ENCODE measurements at places on chromosomes 12 and 14.

DNA sequence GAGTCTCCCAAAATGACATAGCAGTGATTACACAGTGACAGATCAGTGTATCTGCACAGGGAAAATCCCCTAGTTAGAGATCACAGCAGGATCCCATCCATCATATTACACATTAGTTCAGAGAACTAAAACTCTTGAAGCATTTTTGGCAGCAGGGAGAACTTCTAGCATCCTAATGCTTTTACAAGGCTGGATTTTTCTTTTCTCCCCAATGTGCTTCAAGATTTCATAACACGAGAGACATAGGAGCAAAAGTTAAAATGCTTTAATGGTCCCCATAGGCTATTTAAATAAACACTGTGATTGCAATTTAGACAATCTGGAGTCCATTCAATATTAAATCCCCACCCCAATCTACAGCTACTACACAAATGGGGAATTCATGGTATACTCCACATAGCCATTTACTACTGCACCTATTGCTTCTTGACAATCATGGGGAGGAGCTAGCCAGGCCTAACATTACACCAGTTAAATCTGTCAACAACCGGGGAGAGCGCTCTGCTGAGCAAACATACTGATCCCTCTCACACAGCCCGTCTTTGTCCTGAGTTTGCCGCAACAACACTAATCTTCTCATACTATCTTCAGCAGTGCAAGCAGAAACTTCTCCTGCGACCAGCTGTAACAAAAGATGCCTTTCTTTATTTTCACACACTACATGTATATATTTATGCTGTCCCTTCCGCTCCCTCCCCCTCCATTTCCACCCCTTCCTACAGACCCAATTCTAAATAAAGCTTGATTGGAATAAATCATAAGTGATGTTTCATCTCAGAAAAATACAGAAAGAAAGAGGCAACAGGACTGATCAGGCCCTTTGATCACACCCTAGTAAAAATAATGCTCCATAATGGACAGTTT is 120.3 kb upstream of the SOX5 start:
- DNase-seq, result no peak

- no peak for DNase-seq
Observed at GRCh38 chr12:11040162-11040561, 9.0 kb upstream of the TAS2R31 start.

DNA sequence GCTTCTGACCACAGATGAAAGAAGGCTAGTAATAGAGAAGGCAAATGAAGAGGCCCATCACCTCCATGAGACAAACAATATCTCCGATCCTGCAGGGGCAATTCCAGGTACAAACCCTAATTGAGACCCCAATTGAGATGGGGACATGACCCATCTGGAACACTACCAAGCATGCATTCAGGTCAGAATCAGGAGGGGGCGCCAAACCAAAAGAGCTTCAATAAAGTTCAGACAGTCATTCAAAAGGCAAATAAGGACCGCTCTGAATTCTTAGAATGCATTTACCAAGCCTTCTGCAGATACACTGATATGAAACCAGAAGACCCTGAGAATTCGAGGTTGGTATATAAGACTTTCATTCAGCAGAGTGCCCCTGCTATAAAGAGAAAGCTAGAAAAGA is 10.2 kb upstream of the EDDM3B start:
- DNase-seq, result no peak

DNA sequence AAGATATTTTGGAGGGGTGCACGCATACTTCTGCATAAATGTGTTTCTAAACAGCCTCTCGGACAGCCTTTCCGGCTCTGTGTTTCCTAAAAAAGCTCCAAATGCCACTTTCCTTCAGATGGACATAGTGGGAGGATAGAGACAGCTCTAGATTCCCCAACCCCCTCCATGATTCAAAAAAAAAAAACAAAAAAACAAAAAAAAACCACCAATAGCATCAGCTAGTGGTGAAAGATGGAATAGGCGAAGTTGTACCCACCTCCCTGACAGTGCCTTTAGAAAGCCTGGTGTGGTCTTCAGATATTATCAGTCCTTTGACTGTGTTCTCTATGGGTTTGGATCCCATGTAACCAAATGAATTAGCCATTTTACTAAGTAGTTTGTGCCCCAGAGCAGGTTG is 94.1 kb downstream of the PHETA1 start:
- DNase-seq, result no peak

DNA sequence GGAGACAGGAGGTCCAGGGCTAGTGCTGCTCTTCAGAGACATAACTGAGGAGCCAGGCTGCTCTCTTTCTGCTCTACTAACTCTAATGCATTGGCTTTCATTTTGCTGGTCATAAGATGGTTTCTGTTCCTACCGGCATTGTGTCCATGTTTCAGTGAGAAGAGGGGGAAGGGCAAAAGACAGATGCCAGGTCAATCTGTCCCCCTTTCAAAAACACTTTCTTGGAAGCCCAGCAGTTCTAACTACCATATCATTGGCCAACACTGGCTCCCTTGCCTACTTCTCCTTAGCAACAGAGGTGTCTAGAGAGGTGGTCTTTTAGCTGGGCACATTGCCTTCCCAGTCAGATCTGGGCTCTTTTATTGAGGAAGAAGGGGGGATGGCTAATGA is 63.9 kb downstream of the TGFB3 start:
- DNase-seq, result no peak

All from stimulated activated CD8-positive, alpha-beta memory T cell treated with anti-CD3 and anti-CD28 coated beads, Interleukin-7, amount 100 ng/mL, for 24 hours (primary cell).